ENCODE measurements at places on chromosomes 13 and 19.
A peak's percentile ranks its signal among the peaks of the same experiment; 100 is the strongest.

- no peak for DNase-seq
Measured at GRCh38 chr13:61123538-61124289, 291.9 kb downstream of the PCDH20 start.

DNA sequence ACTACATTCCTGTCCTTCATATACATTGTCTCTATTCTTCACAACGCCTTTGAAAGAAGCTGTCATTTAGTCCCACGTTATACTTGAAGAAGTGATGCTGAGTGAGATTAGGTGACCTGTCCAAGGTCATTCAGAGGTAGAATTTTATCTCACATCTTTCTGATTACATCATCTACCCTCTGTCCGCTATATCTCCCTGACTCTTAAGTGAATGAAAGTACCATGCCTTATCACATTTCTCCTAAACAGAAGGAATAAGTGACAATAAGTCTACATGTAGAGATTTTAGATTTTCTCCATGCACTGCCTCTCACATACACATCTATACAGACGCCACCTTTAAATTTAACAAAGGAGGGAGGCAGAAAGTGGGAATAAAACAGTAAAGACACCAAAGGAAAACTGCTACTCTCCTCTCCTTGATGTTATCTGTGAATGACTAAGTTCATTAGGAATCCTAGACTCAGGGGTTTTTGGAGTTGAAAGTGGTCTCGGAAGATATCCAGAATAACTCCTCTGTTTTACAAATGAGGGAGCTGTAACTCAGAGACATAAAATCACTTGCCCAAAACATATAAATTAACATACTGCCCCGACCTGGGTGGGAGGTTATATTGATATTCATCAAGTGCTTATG, 4.9 kb upstream of the CLDN10 start:
- DNase-seq: no peak

- DNase-seq: no peak
Measured at GRCh38 chr13:99414048-99414995, 87.0 kb upstream of the TM9SF2 start.

DNA sequence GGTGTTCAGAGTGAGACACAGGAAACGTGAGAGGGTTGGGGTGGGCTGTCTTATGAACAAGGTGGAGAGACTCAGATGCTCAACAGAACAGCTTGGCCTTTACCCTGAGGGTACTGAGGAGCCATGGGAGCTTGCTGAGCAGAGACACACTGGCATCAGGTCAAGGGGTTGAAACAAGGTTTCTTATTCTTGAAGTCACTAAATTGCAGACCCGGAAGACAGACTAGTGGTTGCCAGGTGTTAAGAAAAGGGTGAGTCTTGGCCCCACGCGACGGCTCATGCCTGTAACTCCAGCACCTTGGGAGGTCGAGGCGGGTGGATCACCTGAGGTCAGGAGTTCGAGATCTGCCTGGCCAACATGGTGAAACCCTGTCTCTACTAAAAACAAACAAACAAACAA, 22.4 kb downstream of the CACNG6 start:
- no peak for DNase-seq

DNA sequence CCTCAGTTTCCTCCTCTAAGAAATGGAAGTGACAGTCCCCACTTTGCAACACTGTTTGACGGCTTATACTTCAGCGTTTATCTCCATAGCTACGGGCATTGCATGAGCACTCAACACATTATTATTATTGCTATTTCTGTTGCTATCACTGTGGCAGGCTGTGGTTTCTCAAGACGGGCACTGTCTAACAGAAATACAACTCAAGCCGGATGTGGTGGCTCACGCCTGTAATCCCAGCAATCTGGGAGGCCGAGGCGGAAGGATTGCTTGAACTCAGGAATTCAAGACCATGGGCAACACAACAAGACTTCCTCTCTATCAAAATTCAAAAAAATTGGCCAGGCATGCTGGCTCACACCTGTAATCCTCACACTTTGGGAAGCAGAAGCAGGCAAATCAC, 4.9 kb upstream of the ZSWIM4 start:
- DNase-seq: no peak

DNA sequence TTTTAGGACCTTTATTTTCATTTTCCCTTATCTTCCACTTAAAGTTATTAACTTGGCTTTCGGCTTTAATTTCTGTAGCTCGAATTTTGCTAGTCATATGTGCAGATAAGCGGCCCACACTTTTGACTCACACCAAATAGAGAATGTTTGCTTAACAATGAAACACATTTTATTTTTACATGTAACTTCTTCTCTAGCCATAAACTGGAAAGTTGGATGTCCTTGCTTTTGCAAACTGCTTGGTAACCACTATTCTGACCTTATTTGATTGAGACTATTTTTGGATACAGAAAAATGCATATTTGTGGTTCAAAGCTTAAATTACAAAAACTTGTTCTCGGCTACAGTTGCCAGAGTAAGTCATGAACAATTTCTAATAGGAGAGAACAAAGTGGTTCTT, 600.0 kb downstream of the KCTD12 start:
- peak; percentile 83 for DNase-seq

- DNase-seq: no peak
Measured at GRCh38 chr13:39897636-39898035, 242.2 kb downstream of the COG6 start.

DNA sequence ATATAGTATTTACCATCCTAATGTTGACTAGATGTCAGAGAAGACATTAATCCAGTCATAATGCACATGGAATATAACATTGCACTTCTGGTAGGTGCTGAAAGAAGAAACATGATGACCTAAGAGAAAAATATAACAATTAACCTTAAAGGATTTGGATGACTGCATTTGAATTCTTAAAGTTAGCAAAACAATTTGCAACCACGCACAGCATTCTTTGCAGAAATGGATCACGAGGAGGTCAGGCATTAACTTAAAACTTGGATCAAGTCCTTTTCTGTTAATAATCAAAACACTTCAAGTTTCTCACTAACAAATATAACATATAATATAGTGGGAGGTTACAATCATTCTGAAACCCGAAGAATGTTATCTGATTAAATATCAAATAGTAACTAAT, 525.0 kb upstream of the SLITRK6 start:
- DNase-seq: no peak

DNA sequence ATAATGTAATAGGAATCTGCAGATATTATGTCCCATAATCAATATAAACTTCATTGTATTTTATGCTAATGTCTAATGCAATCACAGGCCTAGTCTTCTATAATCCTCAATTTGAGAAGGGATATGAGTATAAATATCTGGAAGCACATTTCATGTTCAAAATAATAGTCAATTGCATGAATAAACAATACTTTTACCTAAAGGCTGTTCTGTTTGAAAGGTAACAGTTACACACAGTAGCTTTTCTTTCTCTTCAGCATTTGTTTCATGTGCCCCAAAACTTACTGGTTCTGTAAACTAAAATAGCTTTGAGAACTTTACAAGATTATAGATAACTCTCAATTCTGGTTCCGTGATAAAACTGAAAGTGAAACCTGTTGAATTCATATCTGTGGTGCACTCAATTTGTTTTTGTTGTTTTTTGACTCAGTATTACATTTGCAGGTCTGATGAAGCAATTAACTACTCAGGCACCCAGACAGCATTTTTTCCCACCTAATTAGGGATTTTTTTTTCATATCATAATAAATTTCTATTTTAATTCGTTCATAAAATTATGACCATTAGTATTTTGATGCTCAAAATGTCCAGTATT, 1193.8 kb downstream of the SLITRK1 start:
- DNase-seq: no peak

DNA sequence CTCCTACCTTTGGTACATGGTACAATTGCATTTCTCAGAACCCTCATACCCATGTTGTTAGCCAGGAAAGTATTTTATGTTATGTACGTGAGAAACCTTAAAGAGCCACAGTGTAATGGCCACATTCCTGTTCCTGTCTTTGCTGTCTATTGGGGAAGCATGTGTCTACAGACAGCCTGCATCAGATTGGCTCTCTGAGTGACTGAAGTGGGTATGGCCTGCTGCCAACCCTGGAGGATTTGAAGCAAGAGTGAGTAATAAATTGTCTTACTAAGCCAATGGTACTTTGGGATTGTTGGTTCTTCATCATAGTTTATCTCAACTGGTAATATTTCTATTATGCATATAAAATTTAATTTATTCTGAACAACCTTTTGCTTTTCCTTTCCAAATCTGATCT, 574.1 kb downstream of the LMO7 start:
- DNase-seq: peak; percentile 10
